ENCODE measurements at places on chromosomes 2 and 18. TPM values are rescaled to one million over a fixed set of nuclear protein-coding genes. Genes with fewer than 3 reads are reported as not detected.

GRCh38 chr18:3995476-3996102 is 459.5 kb downstream of the DLGAP1 start:
- DNase-seq: peak; percentile 74

DNA sequence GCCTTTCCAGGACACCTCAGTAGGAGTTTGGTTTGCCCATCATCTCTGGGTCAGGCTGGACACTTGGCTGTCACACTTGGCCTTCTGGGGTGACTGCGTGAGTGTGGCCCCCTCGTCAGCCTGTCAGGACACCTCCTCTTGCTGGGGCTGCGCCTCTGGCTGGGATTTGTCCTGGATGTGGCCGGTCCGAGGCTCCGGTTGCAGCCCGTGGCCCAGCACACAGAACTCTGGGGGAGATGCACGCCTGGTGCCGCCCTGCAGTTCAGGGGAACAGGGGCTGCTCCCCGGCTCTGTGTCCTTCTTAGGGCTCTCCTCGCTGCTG is 9.6 kb downstream of the PCARE start:
- no peak for DNase-seq

DNA sequence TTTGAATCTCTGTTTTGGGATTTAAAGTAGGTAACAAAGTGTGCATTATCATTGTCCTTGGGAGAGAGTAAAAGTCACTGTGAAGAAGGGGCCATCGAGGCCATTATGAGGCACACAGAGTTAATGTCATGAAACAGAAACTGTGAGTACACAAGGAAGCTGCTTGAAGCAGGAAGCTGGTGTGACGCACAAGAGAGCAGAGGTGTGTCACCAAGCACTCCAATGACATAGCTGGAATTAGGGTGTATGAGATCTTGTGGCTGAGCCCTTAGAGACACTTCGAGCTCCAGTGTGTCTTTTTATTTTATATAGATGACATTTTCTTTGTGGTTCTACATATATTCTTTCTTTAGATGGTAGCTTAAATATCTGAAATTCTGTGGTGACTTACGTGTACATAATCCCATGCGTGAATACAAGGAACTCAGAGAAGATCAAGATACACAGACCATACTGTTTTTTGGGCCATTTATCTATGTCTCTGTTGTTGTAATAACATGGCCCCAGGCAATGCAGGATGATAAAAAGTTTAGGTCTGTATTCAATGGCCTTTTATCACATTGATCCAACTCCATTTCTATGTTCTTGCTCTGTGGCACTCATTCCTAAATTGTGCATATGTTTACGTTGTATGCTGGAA is 164.7 kb upstream of the FAM98A start:
- no peak for DNase-seq

DNA sequence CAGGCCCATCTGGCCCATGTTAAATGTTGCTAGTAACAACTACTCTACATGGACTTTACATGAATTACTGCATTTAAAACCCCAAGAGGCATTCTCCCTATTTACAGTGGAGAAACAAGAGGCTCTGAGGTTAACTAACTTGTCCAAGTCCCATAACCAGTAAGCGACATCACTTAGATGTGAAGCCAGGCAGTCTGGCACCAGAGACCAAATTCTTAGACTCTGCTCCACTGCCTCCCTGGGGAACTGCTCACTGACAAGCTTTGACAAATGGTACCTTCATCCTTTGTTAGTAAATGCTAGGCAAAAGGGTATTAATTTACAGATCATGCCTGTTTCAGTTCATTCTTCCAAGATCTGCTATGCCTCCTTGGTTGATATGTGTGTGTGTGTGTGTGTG is 124.8 kb downstream of the AFF3 start:
- DNase-seq: peak; percentile 1

DNA sequence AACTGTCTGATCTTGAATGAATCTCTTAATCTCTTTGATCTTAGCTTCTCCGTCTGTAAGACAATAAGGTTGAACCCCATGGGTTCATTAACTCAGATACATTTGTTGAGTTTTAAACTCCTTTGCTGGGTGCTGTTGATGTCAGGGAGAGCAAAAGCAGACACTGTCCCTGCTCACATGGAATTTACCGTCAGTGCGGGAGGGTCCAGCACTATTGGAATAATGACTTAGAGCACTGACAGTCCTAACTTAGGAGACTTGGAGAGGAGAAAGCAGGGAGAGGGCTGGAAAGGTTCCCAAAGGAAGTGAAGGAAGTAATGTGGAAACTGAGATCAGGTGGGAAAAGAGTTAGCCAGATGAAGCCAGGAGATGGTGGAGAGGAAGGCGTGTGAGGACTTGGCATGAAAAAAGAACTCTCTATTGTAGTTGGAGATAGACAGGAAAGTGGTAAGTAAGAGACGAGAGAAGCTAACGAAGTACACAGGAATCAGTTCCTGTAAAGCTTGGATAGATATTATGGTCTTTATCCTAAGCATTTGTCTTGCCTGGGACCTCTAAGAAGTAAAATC is 141.4 kb upstream of the SERTAD2 start:
- no peak for DNase-seq

ATP6V1B1 gene
- total RNA-seq: 1.7 TPM

- no peak for DNase-seq
Observed at GRCh38 chr18:71398531-71398930, 1109.7 kb downstream of the SOCS6 start.

PRKAG3 gene
- total RNA-seq: 49.9 TPM

DNA sequence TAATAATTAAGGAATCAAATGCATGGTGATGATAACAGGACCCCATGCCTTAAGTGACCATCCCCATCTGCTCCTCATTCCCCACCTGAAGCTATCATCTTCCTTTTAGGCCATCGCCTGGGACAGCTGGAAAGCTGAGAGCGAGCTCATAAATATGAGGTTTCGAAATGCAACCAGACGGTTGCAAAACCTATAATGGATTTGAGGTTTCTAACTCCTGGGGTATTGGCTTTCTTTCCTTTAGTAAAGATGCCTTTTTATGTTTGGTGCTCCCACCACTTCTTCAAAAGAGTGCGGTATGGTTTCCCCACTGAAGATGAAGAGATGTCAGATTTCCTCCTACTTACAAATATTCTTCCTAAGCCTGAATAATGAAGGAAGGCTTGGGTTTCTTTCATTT is 1589.5 kb upstream of the PIK3C3 start:
- no peak for DNase-seq

- no peak for DNase-seq
Observed at GRCh38 chr2:24513281-24514071, 22.4 kb downstream of the NCOA1 start.

- DNase-seq: no peak
Observed at GRCh38 chr2:60383401-60384143, 169.9 kb downstream of the BCL11A start.

- DNase-seq: peak; percentile 99
Observed at GRCh38 chr2:235940330-235940729, 227.9 kb downstream of the GBX2 start.

ABCG5 gene
- not detected for total RNA-seq

- no peak for DNase-seq
Observed at GRCh38 chr2:165109915-165110314, 93.9 kb downstream of the SCN3A start.

GRCh38 chr2:70796262-70796661 is 5.8 kb upstream of the FIGLA start:
- no peak for DNase-seq

GRCh38 chr2:148666555-148666954 is 22.0 kb downstream of the EPC2 start:
- peak; percentile 17 for DNase-seq

GRCh38 chr2:65557616-65558573 is 125.5 kb upstream of the SPRED2 start:
- no peak for DNase-seq

- DNase-seq: peak; percentile 79
Observed at GRCh38 chr2:212686285-212686895, 147.8 kb upstream of the ERBB4 start.

PTCD3 gene
- total RNA-seq: 113 TPM

DNA sequence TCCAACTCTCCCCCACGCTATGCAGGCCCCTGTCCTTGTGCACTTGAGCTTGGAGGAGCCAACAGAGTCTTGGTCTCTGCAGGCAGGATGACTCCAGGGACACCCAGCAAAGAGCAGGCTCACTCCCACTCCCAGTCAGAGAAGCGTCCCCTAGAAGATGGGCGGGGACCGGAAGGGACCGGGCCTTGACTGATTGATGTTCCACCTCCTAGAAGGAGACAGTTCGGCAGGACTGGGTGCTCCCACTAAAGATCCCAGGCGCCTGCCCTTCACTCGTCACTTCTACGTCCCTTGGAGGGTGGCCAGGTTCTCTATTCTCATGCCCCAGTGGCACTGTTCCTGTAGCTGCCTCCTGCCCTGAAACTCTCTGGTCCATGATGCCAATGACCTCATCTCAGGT is 3.2 kb upstream of the SP100 start:
- DNase-seq: no peak

GRCh38 chr18:5198311-5198710 is 1.3 kb upstream of the AKAIN1 start:
- DNase-seq: no peak

GRCh38 chr2:190065839-190066238 is 3.3 kb upstream of the MSTN start:
- no peak for DNase-seq

All from myocyte (in vitro differentiated cells).